Activated CD8-positive, alpha-beta memory T cell treated with anti-CD3 and anti-CD28 coated beads for 24 hours (primary cell): ENCODE measurements at places on chromosomes 4 and X.

DNA sequence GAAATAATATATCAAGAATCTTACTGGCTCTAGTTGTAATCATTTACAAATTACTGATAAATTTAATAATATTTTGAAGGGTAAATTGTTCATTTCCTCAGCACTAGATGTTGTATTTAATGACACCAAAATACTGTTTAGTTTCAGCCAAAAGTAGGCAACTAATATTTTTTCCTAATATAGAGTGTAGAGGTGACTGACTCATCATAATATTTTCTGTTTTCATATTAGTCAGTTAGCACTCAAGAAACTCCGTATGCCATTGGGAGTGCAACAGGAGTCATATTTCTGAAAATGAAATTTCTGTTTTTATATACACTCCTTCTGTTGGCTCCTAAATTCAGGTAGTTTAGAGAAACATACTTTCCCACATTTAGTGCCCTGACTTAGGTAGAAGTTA lies 36.6 kb upstream of the PTPN13 start:
- DNase-seq = no peak

DNA sequence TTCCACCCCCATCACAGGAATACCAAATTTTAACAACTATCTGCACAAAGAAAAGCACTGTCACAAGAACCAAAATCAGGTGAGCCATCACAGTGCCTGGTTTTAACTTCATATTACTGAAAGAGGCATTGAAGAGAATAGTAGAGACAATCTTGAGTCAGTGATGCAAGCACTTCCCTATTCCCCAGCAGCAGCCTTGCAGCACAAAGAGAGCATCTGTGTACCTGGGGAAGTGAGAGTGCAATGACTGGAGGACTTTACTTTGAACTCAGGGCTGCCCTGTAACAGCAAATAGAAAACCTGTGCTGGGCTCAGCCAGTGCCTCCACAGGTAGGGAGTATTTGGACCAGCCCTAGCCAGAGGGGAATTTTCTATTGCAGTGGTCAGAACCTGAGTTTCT lies 361.8 kb downstream of the TEX13C start:
- DNase-seq = no peak

GRCh38 chr4:47741200-47741599 lies 96.7 kb downstream of the CORIN start:
- DNase-seq = no peak

DNA sequence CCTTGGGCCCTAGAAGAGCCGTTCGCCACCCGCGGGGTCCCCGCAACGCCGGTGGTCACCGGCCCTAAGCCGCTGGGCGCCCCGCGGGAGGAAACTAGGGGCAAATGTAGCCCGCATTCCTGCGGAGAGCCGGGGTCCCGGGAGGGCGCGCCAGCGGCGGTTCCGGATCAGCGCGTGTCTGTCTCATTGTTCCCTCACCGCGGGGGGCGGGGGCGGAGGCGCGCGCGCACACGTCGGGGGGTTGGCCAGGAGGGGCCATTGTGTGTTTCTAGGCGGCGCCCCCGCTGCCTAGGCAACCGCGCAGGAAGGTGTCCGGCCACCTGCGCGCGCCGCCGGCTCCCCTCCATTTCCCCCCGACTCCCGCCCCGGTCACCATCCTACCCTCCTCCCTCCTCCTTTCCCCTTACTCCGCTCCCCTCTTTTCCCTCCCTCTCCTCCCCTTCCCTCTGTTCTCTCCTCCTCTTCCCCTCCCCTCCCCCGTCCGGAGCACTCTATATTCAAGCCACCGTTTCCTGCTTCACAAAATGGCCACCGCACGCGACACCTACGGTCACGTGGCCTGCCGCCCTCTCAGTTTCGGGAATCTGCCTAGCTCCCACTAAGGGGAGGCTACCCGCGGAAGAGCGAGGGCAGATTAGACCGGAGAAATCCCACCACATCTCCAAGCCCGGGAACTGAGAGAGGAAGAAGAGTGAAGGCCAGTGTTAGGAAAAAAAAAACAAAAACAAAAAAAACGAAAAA lies 789 bp upstream of the DDX3X start:
- DNase-seq = peak; percentile 96

GRCh38 chr4:26736621-26737020 lies 124.0 kb upstream of the STIM2 start:
- no peak for DNase-seq
